Sigmoid colon (tissue), 7 donors: ENCODE measurements at places on chromosomes 3 and 15.

DNA sequence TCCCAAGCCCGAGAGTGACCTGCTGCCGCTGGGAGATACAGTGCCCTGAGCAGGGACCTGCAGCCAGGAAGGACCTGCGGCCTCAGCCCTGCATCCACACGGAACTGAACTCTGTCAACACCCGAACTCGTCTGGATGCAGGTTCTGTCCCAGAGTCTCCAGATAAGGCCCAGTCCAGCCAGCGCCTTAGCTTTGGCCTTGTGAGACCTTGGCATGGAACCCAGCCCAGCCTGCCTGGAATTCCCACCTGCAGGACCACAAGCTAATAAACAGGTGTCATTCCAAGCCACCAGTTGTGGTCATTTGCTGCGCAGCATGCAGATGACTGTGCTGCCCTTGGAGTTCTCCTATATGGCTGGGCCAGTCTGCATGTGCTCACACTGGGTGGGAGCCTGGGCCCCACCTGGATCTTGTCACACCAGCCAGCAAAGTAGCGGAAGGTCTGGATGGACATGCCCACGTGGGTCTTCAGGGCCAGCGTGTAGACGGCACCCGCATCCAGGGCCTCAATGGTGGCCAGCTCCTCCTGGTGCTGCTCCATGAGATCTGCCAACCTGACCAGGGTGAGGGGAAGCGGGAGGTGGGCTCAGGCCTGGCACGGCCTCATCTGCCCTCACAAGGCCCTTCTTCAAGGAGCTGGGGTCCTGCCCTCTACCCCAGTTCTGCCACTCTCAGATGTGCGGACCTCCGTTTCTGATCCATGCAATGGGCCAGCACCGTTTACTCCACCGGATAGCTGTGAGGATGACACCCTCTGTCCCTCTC, 47.2 kb upstream of the SLC41A3 start:
- no peak overlapping the region for H3K4me3 ChIP-seq
- H3K27me3 ChIP-seq = no peaks in the 10 kb centered on the region
- no peaks in the 10 kb centered on the region for H3K36me3 ChIP-seq
- H3K27ac ChIP-seq = no peak overlapping the region

GRCh38 chr3:134059035-134059601, 29.4 kb upstream of the SLCO2A1 start:
- no peak overlapping the region for H3K27ac ChIP-seq
- no peaks in the 10 kb centered on the region for H3K27me3 ChIP-seq
- DNase-seq = no peak
- no peaks in the 10 kb centered on the region for H3K36me3 ChIP-seq
- H3K4me1 ChIP-seq = no peaks in the 10 kb centered on the region

DNA sequence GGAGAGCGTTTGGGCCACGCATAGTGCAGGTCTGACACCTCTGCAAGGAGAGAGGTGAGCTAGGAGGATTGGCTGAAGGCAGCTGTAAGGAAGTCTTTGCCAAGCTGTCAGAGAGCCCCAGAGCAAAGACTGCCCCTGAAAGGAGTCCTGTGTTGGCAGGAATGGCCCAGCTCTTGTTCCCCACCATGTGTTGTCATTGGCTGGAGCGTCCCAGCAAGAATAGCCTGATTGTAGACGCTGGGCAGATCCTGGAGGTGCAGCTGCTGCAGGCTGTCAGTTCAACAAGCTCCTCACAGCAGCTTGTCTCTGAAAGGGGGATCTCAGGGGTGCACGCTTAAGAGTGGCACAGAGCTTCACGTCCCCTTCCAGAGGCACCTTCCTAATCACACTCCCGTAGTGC, 237.6 kb downstream of the FEZF2 start:
- no peak overlapping the region for H3K4me3 ChIP-seq
- no peaks in the 10 kb centered on the region for H3K27me3 ChIP-seq
- DNase-seq = no peak
- peaks cover 13% of the 10 kb centered on the region for H3K4me1 ChIP-seq
- no peaks in the 10 kb centered on the region for H3K36me3 ChIP-seq
- H3K27ac ChIP-seq = no peak overlapping the region

DNA sequence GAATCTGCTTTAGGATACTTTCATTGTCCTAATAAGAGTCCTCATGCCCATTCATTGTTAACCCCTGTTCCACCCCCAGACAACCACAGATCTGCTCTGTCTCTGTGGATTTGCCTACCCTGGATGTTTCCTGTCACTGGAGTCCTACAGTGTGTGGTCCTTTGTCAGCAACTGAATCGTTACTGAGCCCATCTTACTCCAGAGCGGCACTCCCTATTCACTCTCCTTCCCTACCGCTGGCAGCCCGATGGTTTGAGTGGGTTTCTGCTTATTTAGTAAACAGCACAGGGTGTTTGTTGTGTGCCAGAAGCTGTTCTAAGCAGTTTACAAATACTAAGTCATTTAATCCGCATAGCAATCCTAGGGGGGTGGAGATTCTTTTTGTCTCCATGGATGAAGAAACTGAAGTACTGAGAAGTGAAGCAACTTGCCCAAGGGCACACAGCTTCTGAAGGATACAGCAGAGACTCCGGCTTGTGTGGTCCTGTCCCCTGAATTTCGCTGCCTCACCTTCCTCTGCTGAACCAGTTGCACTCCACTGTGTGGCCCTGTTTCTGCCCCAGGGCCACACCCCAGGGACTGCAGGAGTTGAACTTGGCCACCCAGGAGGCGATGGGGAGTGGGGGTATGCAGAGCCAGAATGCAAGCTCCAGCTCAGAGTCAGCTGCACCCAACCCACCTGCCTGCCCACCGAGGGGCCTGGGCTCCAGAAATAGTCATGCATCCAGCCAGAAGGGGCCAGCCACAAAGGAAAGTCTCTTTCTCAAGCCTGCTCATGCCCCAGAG, 56.5 kb upstream of the SLC6A1 start:
- H3K27me3 ChIP-seq = no peaks in the 10 kb centered on the region
- no peaks in the 10 kb centered on the region for H3K4me1 ChIP-seq
- H3K27ac ChIP-seq = no peak overlapping the region
- H3K4me3 ChIP-seq = no peak overlapping the region

- H3K36me3 ChIP-seq = no peaks in the 10 kb centered on the region
- H3K27me3 ChIP-seq = no peaks in the 10 kb centered on the region
- DNase-seq = no peak
- no peak overlapping the region for H3K4me3 ChIP-seq
- H3K4me1 ChIP-seq = peaks cover 82% of the 10 kb centered on the region
Measured at GRCh38 chr3:156685198-156685597, 10.8 kb downstream of the TIPARP start.

DNA sequence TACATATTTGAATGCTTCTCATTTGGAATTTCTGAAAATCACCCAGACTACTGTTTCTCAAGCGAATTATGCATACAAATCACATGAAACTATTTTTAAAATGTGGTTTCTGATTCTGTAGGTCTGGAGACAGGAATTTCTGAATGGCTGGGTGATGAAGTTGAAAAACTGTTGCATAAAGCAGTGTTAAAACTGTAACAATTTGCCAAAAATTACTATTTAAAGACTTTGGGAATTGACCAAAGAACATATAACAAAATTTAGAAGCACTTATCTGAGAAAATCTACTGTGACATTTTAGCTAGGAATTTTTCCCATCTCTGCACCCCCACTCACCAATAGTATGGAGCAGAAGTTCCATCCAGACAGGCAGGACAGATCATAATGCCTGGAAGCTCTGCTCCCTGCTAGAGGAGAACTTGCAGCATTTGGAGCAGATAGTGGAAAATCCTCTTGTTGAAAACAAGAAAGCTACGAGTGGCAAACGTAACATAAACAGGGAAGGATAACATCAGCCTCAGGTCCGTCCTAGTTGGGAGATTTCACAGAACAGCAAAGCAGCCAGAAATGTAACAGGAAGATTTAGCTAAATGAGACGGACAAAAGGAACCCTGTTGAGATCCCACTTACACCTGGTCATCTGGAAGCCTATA, 132.3 kb upstream of the MCTP2 start:
- H3K36me3 ChIP-seq = no peaks in the 10 kb centered on the region
- DNase-seq = no peak
- H3K27me3 ChIP-seq = no peaks in the 10 kb centered on the region
- peak overlapping the region; percentile 27 for H3K4me3 ChIP-seq
- H3K27ac ChIP-seq = peak overlapping the region; percentile 87
- H3K4me1 ChIP-seq = peaks cover 62% of the 10 kb centered on the region
